ENCODE measurements at places on chromosomes 4 and X. TPM values are rescaled to one million over a fixed set of nuclear protein-coding genes. Genes with fewer than 3 reads are reported as not detected.

- H3K36me3 ChIP-seq = no peaks in the 10 kb centered on the region
- H3K4me1 ChIP-seq = no peaks in the 10 kb centered on the region
- H3K4me3 ChIP-seq = no peak overlapping the region
These were observed 27.0 kb downstream of the MBNL3 start for GRCh38 chrX:132461886-132462285.

DNA sequence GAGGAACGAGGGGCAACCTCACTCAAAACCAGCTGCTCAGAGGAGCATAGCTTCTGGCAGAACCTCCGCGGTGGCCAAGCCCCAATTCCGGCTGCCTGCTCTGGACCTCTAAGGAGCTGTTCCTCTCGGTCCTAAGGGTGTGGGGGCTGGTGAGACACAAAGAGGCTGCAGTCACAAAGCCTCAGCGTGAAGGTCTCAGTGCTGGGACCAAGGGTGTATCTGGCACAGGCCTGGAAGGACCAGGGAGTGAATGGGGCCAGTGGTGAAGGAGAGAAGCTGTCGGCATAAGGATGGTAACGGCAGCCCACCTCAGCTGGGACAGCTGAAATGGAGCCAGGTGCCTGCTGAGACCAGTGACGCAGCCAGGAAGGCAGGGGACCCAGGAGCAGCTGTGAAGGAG is 5.3 kb downstream of the PDE6B start:
- H3K4me1 ChIP-seq = no peaks in the 10 kb centered on the region
- no peak overlapping the region for H3K4me3 ChIP-seq
- H3K36me3 ChIP-seq = no peaks in the 10 kb centered on the region
- H3K27me3 ChIP-seq = peaks cover 58% of the 10 kb centered on the region
- H3K27ac ChIP-seq = no peak overlapping the region

GRCh38 chrX:115583496-115584004 is 22.6 kb downstream of the PLS3 start:
- H3K4me1 ChIP-seq = peaks cover 64% of the 10 kb centered on the region
- H3K36me3 ChIP-seq = no peaks in the 10 kb centered on the region
- H3K27me3 ChIP-seq = no peaks in the 10 kb centered on the region
- DNase-seq = no peak
- H3K27ac ChIP-seq = peak overlapping the region; percentile 78

Gene WAS
- 2.3 TPM for total RNA-seq

DNA sequence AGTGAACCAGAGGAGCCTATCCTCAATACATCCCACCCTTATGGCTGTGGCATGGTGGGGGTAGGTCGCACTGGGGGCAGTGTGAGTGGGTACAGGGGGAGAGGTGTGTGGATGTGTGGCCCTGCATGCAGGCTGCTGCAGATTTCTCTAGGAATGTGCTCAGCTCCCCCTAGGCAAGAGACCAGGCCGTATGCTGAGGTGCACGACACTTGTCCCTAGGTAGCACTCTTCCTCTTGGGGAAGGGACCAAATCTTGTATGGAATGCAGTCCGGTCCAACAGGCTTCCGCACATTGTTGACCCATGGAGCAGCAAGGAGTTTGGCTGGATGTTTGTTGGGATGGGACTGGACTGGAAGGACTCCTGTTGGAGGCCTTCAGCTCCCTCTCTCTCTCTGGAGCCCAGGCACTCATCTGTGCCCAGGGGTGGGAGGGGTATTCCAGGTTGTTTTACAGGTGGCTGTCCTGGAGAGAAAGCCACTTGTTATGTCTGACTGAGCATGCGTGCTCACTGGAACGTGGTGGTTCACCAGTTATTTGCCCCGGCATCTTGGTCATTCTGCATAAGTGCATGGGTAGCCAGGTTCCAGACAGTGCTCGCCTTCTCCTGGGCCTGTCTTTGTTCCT is 55.1 kb downstream of the NBDY start:
- no peaks in the 10 kb centered on the region for H3K27me3 ChIP-seq
- no peaks in the 10 kb centered on the region for H3K36me3 ChIP-seq
- DNase-seq = no peak
- H3K4me3 ChIP-seq = no peak overlapping the region
- H3K27ac ChIP-seq = no peak overlapping the region
- H3K4me1 ChIP-seq = no peaks in the 10 kb centered on the region

GRCh38 chr4:76276813-76277212 is 25.3 kb downstream of the FAM47E start:
- DNase-seq = no peak
- H3K4me1 ChIP-seq = peaks cover 15% of the 10 kb centered on the region
- no peak overlapping the region for H3K4me3 ChIP-seq
- no peak overlapping the region for H3K27ac ChIP-seq

Gene MAGEB1
- total RNA-seq = not detected

DNA sequence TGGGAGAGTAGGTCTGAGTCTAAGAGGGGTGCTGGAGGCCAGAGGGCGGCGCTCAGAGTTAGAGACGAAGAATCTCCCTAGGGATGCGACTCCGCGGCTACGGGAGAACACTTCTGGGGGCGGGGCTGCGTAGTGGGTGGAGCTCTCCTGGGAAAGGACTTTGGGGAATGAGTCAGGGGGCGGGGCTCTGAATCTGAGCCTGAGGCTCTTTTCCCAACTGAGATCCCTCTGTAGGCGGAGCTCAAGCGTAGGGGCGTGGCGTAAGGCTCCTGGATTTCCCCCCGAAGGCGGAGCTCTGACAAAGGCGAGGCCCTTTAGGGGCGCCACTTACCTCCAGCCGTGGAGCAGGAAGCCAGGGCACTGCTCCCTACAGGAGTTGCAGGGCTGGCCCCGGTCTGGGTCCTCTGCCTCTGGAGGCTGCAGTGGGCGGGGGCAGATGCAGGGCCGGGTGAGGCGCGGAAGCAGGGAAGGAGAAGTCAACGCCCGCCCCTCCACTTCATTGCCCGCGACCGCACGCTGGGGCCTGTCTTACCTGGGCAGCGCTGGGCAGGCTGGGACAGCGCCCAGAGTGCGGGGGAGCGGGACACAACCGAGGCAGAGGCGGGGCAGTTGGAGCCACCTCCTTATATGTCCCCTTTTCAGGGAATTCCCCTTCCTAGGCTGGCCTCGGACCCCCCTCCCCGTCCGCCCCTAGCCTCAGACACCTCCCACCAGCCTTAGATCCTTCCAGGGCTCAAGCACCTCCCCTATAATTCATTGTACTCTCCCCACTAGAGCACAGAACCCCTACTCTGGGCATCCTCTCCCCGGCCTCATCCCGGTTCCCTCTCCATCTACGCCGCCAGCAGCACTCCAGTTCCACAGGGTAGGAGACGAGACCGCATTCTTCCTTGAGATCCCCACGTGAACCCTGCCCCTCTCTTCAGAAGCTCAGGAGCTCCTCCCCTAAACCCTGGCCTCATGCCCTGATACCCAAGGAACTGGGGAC is 1.6 kb downstream of the PRICKLE3 start:
- peak overlapping the region; percentile 88 for H3K27ac ChIP-seq
- H3K27me3 ChIP-seq = no peaks in the 10 kb centered on the region
- peaks cover 26% of the 10 kb centered on the region for H3K36me3 ChIP-seq
- peak overlapping the region; percentile 69 for H3K4me3 ChIP-seq

DNA sequence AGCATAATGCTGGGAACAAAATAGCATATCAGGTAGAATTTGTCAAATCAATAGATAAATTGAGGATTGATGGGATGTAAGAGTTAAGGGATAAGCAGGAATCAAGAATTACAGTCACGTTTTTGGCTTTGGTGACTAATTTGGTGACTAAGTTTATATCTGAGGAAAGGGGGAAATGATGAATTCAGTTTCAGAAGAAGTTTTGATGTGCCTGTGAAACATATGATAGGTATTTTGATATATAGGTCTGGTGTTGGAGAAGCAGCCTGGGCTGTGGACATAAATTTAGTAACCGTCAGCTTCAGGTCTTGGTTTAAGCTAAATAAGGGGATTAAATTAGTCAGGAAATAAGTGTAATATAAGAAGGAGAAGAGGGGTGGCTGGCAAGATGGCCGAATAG is 79.0 kb upstream of the EDA2R start:
- H3K27ac ChIP-seq = no peak overlapping the region
- peaks cover 4% of the 10 kb centered on the region for H3K27me3 ChIP-seq
- no peaks in the 10 kb centered on the region for H3K4me1 ChIP-seq
- no peak overlapping the region for H3K4me3 ChIP-seq

- H3K4me3 ChIP-seq = no peak overlapping the region
- no peaks in the 10 kb centered on the region for H3K4me1 ChIP-seq
- DNase-seq = no peak
These were observed 48.1 kb upstream of the RASGEF1B start for GRCh38 chr4:81519856-81520255.

DNA sequence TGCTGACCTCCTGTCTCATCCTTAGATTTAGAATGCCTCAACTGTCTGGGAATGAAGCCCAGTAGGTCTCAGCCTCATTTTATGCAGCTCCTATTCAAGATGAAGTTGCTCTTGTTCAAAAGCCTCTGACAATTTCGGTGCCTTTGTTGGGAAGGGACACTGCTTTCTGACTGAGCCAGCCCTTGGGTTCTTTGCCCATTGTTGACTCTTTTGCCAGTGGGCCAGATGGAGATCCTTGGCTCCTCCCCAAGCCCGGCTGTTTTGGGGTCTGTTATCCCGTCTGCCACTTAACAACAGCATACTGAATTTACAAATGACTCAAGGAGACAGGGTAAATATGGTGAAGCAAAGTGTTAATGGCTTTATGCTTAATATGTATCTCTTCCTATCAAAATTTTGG is 58.3 kb upstream of the PRKX start:
- no peak overlapping the region for H3K4me3 ChIP-seq
- H3K4me1 ChIP-seq = no peaks in the 10 kb centered on the region
- H3K27me3 ChIP-seq = no peaks in the 10 kb centered on the region
- no peaks in the 10 kb centered on the region for H3K36me3 ChIP-seq
- DNase-seq = no peak

DNA sequence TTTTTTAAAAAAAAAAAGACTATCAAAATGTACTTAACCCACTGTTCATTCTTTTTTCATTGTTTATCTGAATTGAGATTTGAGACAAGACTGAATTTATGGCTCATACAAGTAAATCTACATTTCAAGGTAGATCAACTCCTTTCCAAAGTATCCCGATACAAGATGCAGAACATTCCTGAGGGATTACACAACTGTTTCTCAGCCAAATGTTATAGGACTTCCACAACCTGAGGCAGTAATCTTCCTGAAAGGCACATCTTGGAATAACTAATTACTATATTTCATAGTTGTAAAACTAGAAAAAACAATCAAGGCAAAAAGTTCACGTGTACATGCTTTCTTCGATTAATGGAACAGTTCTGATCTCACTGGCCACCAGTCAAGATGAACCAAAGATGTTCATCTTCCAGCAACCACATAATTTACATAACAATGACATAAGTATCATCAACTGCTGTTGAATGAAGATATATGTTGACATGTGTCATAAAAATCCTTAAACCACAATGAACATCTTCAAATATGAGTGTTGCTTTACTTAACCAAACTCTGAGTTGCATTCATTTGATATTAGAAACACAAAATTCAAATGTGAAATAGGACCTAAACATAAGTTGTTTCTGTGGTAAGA is 225.2 kb upstream of the DKK2 start:
- no peaks in the 10 kb centered on the region for H3K27me3 ChIP-seq
- no peak overlapping the region for H3K27ac ChIP-seq
- no peaks in the 10 kb centered on the region for H3K4me1 ChIP-seq
- DNase-seq = no peak
- no peak overlapping the region for H3K4me3 ChIP-seq

Gene SHOX
- total RNA-seq = not detected

Gene SULT1E1
- not detected for total RNA-seq

- no peak overlapping the region for H3K27ac ChIP-seq
- no peak overlapping the region for H3K4me3 ChIP-seq
- H3K27me3 ChIP-seq = peaks cover 10% of the 10 kb centered on the region
- DNase-seq = no peak
- peaks cover 25% of the 10 kb centered on the region for H3K4me1 ChIP-seq
These were observed 10.1 kb downstream of the SORCS2 start for GRCh38 chr4:7202411-7202810.

DNA sequence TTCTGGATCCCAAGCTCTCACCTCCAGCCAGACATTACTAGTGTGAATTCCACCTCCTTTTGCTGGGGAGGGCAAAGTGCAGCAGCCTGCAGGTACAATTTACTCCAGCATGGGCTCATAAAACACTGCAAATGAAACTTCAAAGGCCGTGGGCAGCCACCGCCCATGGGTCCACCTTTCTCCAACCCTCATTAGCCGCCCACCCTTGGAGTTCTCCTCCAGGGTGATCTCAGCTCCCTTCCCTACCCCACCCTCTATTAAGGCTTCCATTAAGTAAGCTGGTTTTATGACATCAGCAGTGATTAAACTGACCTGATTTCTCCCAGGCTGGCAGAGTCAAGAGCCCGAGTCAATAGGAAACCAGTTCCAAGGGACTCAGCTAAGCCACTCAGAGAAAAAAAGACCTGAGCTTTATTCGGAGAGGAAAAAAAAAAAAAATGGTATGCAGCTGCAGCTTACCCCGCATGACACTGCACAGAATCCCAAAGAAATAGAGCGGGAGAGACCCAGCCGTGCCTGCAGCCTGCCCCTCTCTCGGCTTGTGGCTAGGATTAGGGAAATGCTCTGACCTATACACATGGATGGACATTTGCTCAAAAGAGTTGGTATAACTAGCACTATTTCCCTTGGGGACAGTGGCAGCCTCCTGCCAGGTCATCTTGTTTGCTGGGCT is 319.6 kb downstream of the PTTG2 start:
- H3K4me3 ChIP-seq = no peak overlapping the region
- no peaks in the 10 kb centered on the region for H3K27me3 ChIP-seq
- no peak for DNase-seq
- peaks cover 10% of the 10 kb centered on the region for H3K4me1 ChIP-seq
- H3K36me3 ChIP-seq = no peaks in the 10 kb centered on the region
- no peak overlapping the region for H3K27ac ChIP-seq

DNA sequence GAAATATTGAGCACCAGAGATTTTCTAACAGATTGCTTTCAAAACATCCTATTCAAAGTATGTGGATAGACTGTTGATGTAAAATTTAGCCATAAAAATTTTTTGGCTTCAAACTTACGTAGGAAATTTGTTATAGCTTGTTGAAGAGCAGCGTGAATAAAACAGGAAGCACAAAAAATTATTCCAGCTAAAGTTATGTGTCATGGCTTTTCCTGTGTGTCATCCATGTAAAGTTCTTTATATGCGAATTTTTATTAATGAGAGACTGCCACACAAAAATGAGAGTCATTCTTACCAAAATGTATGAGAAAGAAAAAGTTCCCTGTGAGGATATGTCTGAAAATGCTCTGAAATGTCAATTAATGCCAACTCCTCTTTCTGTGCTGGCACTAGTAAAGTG is 19.5 kb downstream of the EPGN start:
- no peaks in the 10 kb centered on the region for H3K36me3 ChIP-seq
- DNase-seq = no peak
- H3K4me3 ChIP-seq = no peak overlapping the region
- no peak overlapping the region for H3K27ac ChIP-seq
- H3K27me3 ChIP-seq = peaks cover 46% of the 10 kb centered on the region
- H3K4me1 ChIP-seq = no peaks in the 10 kb centered on the region

DNA sequence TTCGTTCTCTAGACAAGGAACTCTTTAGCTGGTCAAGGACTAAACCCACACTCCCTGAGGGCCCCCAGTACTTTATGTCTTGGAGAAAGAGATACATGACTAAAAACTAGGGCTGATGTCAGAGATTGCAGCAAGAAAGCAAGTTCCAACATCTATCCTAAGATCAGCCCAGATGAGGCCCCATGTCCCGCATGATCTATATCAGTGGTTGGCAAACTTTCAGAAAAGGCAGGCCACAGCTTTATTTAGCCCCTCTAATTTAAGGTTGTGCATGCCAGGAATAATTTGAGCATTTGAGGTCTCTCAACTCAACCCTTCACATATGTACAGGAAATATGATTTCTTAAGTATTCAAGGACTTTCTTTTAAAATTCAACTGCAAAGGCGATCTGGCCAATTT is 44.1 kb upstream of the FRMD7 start:
- H3K4me3 ChIP-seq = no peak overlapping the region
- no peaks in the 10 kb centered on the region for H3K36me3 ChIP-seq
- DNase-seq = no peak
- H3K4me1 ChIP-seq = no peaks in the 10 kb centered on the region
- H3K27me3 ChIP-seq = no peaks in the 10 kb centered on the region

All from left ventricle myocardium inferior (tissue), 1 donor.